Activated T-cell treated with anti-CD3 and anti-CD28 coated beads, Interleukin-2, amount 50 U/mL, for 1 hour (primary cell): ENCODE measurements at places on chromosomes 2 and 18.

DNA sequence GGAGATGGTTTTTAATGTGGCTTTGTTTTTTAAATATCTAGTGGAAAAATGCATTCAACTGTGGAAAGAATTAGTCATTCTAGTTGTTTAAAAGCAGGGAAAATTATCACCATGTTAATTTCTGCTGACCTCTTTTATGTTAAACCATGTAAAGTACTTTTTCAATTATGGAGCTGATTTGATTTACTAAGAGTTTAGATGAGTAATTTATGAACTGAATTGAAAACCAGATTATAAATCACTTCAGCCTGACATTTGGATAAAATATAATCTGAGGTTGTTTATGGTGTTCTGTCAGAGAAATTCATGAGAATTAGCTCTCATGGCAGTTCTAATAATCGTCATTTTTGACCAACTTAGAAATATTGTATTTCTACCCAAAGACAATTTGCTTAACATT, 11.6 kb downstream of the ITGA4 start:
- DNase-seq, result no peak

GRCh38 chr2:237782181-237782580, 16.4 kb upstream of the RBM44 start:
- DNase-seq, result no peak

- DNase-seq, result no peak
Measured at GRCh38 chr18:62499263-62499650, 23.6 kb upstream of the ZCCHC2 start.

DNA sequence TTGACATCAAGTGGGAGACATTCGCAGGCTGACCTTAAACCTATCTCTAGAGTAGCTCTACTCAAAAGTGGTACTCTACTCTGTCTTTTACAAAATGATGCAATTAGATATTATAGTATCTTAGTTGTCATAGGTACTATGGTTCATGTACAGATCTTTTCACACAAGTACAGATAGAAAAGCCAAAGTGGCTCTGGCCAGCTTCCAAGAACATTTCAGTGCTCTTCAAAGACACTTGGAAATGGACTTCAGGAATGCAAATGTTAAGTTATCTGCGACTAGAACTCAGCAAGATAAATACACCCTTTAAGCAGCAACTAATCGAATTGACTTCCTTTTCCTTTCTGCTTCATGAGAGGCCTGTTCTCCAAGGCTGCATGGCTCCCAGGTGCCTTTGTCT, 718.7 kb upstream of the FAM98A start:
- DNase-seq, result no peak

DNA sequence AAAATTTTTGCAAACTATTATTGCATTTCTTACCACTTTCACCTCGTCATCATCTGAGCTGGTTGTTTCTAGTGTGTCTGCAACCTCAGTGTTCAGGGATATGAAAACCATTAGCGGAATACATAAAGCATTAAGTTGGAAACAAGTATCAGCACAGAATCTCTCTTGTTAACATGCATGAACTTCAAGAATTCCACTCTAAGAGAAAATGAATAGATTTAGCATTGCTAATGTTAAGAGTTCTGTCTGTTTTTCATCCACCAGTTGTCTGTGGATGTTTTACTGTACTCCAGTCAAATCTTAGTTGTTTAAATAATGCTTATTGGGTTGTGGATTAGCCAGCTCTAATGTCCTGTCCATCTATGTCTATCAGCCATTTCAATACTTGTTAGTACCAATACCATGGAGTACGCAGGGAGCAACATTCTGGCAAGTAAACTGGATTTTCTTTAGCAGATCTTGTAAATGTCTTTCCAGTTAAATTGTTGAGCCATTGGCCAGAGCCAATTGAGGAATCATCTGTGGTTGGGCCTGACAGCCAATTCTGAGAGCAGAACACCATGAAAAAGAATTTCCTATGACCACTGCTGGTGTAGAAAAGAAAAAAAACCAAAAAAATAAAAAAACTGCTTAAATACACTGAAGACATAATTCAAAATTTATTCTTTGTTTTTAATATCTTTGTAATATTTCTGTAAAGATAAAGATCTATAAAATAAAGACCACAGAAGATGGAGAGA, 82.5 kb downstream of the SLC8A1 start:
- no peak for DNase-seq

DNA sequence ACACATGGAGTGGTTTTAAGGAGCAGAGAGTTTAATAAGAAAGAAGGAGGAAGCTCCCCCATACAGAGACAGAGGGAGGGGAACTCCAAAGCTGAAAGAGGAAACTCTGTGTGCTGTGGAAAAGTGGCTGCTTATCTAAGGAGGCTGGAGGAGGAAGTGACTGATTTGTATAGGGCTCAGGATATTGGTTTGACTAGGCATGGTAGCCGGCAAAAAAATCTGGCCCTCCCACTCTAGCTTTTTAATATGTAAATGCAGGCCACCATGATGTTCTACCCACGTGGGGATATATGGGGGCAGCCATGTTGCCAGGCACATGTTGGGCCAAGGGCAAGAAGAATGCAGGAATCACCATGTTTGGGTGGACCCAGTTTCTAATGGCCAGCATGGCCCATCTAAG, 64.3 kb downstream of the HNMT start:
- no peak for DNase-seq
